Tibial nerve (tissue), 4 donors: ENCODE measurements at places on chromosomes 7 and 10. TPM values are rescaled to one million over a fixed set of nuclear protein-coding genes. Genes with fewer than 3 reads are reported as not detected.

DNA sequence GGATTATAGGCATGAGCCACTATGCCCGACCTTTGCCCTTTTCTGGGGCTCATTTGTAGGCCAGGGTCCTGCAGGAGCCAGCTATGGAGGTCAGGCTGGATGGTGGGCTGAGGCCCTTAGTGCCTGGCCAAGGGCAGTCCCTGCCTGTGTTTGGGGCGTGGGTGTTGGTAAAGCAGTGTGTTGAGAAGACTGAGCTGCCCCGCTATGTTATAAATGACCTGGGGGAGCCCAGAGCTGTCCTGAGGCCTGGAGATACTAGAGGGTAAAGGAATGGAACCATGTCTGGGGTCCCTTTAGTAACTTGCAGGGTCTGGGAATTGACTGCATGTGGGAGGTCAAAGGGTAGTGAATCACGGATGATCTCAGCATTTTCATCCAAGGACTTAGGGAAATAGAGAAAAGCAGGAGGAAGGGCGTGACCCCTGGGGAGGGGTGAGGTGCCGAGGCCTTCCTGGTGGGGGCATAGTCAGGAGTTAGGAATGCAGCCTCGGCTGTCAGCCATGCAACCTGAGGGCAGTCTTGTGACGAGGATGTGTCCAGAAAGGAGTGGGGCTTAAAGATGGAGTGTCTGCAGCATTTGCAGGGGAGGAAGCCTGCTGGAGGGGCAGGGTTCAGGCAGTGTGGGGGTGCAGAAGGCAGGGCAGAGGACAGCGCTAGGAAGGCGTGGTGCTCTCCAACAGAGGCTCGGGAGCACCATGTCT is 31.5 kb downstream of the TMEM248 start:
- H3K4me3 ChIP-seq = no peak overlapping the region
- H3K27ac ChIP-seq = no peak overlapping the region
- H3K27me3 ChIP-seq = no peaks in the 10 kb centered on the region

- no peaks in the 10 kb centered on the region for H3K36me3 ChIP-seq
- H3K4me1 ChIP-seq = no peaks in the 10 kb centered on the region
- H3K4me3 ChIP-seq = no peak overlapping the region
- no peak overlapping the region for H3K27ac ChIP-seq
- no peaks in the 10 kb centered on the region for H3K27me3 ChIP-seq
Measured at GRCh38 chr7:151773797-151774196, 103.1 kb downstream of the PRKAG2 start.

GRCh38 chr7:157318015-157318706 is 18.6 kb upstream of the DNAJB6 start:
- peak overlapping the region; percentile 39 for H3K27ac ChIP-seq
- no peaks in the 10 kb centered on the region for H3K27me3 ChIP-seq
- no peak for DNase-seq
- H3K36me3 ChIP-seq = no peaks in the 10 kb centered on the region

- H3K36me3 ChIP-seq = no peaks in the 10 kb centered on the region
- no peak overlapping the region for H3K4me3 ChIP-seq
- no peak overlapping the region for H3K27ac ChIP-seq
- DNase-seq = no peak
- peaks cover 8% of the 10 kb centered on the region for H3K4me1 ChIP-seq
Measured at GRCh38 chr10:31822616-31823318, 105.9 kb downstream of the ARHGAP12 start.

GRCh38 chr7:75987805-75988567 is 6.4 kb downstream of the TMEM120A start:
- H3K4me3 ChIP-seq = no peak overlapping the region
- peaks cover 25% of the 10 kb centered on the region for H3K4me1 ChIP-seq
- no peaks in the 10 kb centered on the region for H3K27me3 ChIP-seq
- DNase-seq = no peak

DNA sequence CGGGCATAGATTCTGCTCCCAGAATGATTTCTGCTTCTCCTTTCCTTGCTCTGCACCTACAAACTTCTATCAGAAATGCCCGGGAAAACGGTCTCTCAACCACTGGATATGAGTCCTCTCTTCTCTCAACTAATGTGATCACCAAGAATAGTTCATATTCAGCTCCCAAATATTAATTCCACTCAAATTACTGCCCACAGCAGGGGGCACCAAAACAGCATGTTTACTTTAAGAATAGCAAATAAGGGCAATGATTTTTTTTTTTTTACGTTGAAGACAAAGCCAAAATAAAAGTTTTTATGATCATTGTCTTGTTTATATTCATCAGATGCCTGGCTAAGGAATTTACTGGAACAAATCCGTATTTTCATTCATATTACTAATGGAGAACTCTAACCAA is 94.9 kb upstream of the PRSS1 start:
- peak overlapping the region; percentile 64 for H3K27ac ChIP-seq
- H3K36me3 ChIP-seq = no peaks in the 10 kb centered on the region
- H3K4me1 ChIP-seq = no peaks in the 10 kb centered on the region
- DNase-seq = no peak

AKR1C8 gene
- total RNA-seq = not detected

ANKRD30A gene
- under 0.01 TPM for total RNA-seq

CFAP58 gene
- not detected for total RNA-seq

NRG3 gene
- 1.1 TPM for total RNA-seq

HOXA4 gene
- 4.5 TPM for total RNA-seq

RAB11FIP2 gene
- 27.8 TPM for total RNA-seq
